ENCODE measurements at places on chromosomes 6 and 20.
A peak's percentile ranks its signal among the peaks of the same experiment; 100 is the strongest.

GRCh38 chr6:72363844-72364740, 257.8 kb upstream of the KCNQ5 start:
- no peak for DNase-seq

DNA sequence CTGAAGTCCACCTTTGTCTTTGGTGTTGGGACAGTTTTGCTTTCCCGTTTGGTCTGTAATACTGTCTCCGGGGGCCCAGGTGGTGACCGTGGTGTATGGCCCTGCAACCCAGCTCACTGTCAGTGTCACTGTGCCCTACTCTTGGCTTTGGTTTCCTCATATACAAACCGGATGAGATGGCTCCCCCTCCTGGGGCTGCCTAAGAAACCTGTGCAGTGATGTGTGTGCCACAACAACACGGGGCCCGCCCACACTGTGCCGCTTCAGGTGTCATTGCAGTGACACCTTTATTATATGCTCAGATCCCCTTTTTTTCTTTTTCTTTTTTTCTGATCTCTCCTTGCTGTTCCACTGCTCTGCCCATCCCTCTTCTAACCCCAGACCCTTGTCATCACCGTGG, 73.9 kb downstream of the RAMACL start:
- no peak for DNase-seq

DNA sequence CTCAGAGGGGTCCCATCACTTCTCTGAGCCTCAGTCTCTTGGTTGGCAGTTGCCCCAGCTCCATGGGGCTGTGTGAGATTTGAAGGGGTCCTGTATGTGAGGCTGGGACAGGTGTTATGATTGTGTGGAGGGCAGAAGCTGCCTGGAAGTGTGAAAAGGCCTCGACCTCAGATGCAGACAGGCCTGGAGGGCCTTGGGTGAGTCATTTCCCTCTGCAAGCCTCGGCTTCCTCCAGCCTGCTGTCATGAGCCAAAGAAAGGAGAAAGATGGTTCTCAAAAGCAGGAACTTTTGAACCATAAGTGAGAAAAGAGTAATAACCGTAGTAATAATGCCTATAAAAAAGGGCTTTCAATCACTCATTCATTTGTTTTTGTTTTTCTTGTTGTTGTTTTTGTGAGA, 37.5 kb downstream of the SNAI1 start:
- DNase-seq = no peak

DNA sequence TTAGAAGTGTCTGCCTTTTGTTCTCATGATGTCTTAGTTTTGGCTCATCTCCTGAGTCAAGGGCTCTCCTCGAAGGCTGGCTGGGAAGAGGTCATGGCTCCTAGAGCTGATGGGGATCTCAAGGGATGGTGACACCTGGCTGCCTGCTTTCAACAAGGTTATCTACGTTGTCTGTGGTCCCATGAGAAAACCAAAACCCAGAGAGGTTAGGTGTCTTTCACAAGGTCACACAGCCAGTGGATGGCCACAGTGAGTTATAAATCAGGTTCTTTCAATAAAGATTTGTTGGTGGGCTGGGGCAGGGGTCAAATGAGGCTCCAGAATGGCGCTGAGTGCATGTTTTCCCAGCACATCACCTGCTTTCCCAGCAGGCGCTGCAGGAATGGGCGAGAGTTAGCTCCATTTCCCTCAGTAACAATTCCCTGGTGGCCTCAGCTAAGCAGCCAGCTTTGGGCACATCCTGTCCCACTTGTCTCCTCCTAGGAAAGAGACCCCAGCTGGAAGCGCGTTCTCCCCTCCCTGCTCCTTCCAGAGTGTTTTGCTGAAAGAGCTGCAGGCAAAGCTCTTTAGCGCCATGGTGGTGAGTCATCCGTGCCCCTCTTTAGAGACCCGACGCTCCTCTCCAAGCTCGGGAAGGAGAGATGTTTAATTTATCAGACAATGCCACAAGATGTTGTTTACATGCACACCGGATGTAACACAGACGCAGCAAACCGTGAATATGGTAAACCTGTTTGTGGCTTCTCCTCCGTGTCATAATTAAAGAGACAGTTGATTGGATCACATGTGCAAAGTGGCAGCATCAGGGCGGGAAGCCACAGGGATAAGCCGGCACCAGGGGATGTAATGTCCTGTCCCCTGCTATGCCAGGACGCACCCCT, 109.7 kb downstream of the LRFN2 start:
- DNase-seq = peak; percentile 87

- no peak for DNase-seq
Measured at GRCh38 chr6:165109011-165109410, 200.4 kb downstream of the C6orf118 start.

- DNase-seq = no peak
Measured at GRCh38 chr6:33654831-33655554, 33.9 kb downstream of the ITPR3 start.

DNA sequence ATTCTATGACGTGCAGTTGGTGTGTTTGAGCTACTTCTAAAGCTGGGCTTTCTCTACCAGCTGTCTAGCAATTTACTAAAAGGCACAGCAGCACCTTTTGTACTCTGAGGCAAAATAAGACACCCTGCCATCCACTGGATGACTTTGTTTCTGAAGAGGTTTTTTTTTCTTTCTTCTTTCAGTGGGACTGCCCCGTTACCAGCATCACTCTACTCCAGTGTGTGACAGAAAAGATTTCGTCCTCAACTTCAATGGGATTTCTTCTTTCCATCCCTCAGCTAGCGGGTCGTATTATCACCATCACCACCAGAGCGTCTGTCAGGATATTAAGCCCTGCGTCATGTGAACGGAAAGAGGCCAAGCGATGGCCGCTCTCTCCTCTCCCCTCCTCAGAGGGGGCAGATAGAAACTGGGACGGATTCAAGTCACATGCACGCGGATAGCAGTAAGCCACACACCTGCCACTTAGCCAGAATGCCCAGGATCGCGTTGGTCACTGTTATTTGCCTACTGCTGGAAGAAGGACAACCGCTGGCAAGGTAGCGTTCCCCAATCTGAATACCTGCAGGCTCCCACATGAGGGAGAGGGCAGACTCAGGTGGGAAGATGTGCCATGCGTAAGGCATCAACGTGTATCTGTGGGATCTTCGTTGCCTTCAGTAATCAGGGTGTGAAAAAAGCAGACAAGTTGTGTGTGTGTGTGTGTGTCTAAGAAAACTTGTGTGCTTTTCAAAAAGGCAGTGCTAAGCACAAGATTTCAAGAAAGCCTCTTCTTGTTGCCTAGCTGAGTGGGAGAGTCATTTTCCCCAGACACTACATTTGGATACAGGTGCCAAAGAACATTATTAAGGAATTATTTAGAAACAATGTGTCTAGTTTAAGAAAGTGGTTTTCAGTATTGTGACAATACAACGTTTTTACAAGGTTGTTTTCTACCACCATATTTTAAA, 5.4 kb downstream of the FOXF2 start:
- DNase-seq = no peak

DNA sequence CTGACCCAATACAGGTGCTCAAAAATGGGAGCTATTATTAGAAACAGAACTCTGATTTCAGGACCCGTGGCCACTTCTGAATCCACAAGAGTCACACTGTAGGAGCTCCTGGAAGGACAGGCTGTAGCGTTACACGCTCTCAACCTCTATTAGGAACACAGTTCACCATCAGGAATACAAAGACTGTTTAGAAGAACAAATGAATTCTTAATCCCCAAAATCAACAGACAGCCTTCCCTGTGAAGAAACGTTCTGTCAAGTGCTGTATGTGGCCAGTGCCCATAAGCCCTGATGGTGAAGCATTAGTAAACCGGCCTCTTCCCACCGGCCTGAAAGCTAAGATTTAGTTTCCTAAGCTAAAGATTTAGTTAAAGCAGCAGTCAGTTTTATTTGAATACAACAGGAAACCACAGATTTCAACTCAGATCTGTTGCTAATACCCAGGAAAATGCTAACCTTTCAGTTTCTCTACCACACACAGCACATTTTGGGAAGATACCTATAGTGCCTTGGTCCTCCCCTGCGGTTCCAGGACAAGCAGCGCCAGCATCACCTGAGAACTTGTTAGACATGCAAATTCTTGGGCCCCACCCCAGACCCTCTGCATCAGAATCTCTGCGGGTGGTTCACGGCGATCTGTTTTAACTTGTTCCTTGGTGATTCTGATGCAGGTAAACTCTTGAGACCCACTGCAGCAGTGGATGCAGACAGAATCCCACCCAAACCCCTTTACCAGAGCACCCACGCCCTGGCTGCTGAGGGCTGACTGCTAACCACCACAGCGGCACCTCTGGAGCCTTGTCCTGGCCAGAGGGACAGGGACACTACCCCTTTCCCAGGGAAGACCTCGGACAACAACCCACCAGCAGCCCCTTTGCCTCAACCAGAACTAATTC, 33.4 kb downstream of the MTRES1 start:
- peak; percentile 5 for DNase-seq

GRCh38 chr6:1950631-1951030, 294.8 kb downstream of the GMDS start:
- no peak for DNase-seq

GRCh38 chr6:165543781-165544180, 119.3 kb downstream of the PDE10A start:
- no peak for DNase-seq

DNA sequence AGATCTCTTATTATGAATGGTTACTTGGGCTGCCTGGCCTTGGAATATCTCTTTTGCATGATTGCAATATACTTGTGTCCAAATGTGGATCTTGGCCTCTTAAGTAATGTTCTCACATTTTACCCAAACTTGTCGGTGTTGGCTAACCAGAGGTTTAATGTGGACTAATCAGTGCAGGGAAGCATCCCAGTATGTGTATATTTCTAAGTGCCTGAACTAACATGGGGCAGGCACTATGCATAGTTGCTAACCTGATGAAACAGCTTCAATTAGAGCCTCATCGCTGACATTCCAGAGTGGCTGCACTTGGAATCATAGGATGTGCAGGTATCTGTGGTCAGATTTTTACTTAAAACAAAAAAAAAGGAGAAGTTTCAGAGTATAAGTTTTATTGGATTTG, 160.0 kb downstream of the PDE7B start:
- no peak for DNase-seq

DNA sequence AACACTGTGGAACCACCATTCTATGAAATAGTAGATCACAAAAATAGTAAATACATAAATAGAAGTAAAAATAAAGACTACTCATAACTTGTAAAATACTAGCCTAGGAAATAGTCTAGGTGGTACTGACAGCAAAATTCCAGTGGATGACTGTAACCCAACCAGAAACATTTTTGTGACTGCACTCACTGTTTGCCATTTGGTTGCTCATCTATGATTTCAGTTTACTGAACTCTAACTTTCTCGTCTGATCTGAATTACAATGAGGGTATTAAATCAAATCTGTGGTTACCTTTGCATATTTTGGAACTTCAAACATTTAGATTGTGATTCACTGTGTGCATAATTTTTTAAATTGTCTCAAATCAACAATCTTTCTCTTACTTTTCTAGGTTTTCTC, 151.1 kb downstream of the KHDC1L start:
- no peak for DNase-seq

DNA sequence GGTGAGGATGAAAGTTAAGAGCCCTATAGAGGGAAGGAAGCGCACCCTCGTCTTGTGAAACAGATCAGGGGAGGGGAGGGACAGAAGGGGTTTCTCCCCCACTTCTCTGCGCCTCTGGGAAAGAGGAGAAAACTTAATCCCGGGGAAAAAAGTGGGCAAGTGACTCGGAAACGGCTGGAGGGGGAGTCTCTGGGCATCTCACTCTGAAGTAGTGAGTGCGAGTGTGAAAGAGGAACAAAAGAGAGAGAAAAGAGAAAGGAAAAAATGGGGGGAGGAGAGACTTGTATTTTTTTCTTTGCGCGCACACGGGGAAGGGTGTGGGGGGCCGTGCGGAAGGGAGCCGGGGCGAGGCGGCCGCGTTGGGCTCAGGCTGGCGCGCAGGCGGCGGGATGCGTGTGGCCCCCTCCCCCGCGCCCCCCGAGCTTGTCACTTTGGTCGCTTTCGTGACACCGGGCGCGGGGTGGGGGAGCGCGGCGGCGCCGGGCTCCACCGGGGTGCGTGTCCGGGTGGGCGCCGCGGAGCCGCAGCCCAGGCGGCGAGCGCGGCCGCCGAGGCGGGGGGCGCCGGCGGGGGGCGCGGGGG, 454 bp downstream of the L3MBTL3 start:
- peak; percentile 52 for DNase-seq

- DNase-seq = no peak
Measured at GRCh38 chr6:137412562-137412961, 81.6 kb downstream of the OLIG3 start.

DNA sequence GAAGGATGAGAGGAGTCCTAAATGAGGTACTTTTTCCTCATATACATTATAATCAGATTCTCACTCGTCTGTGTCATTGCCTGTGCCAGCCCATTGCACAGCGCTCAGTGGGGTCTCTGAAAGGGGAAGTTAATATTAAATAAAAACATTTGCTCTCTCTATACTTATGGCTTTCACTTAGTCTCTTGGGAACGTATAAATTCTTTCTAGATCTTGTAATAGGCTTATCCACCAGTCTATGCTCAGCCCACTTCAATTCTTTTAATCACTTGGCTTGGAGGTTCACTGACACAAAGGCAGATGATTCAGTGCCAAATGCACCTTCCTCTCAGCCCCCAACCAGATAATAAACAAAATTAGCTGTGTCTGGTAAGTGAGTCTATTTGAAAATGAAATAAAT, 164.3 kb upstream of the OGFRL1 start:
- no peak for DNase-seq

- no peak for DNase-seq
Measured at GRCh38 chr6:42106112-42107023, 36.1 kb downstream of the C6orf132 start.

GRCh38 chr6:35833536-35833935, 28.4 kb downstream of the LHFPL5 start:
- DNase-seq = no peak

DNA sequence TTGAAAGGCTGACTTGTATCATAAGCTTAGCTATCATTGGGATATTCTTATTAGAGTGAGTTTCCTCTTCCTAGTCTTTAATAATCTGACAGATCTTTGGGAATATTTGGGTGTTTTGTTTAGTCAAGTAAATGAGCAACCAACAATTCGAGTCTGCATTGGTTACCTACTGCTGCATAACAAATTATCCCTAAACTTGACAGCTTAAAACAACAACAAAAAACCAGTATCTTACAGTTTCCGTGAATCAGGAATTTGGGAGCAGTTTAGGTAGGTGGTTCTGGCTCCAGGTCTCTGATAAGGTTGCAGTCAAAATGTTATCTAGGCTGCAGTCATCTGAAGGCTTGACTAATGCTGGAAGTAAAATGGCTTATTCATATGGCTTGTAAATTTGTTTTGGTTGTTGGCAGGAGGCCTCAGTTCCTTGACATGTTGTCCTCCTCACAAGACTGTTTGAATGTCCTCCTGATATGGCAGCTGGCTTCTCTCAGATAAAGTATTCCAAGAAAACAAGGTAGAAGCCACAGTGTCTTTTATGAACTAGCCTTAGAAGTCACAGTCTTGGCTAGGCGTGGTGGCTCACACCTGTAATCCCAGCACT, 7.2 kb downstream of the GTF3C6 start:
- DNase-seq = no peak

GRCh38 chr6:9420316-9421015, 985.1 kb upstream of the SLC35B3 start:
- DNase-seq = no peak

- DNase-seq = no peak
Measured at GRCh38 chr20:64090165-64090564, 6.0 kb upstream of the LKAAEAR1 start.

GRCh38 chr6:46491628-46492547, 639 bp upstream of the RCAN2 start:
- peak; percentile 7 for DNase-seq

- no peak for DNase-seq
Measured at GRCh38 chr6:37630281-37630799, 67.3 kb downstream of the MDGA1 start.
